HT1080 (cell line): ENCODE measurements at places on chromosomes 2 and 18.

GRCh38 chr2:100702438-100703109 is 117.4 kb upstream of the NPAS2 start:
- no peak for DNase-seq

DNA sequence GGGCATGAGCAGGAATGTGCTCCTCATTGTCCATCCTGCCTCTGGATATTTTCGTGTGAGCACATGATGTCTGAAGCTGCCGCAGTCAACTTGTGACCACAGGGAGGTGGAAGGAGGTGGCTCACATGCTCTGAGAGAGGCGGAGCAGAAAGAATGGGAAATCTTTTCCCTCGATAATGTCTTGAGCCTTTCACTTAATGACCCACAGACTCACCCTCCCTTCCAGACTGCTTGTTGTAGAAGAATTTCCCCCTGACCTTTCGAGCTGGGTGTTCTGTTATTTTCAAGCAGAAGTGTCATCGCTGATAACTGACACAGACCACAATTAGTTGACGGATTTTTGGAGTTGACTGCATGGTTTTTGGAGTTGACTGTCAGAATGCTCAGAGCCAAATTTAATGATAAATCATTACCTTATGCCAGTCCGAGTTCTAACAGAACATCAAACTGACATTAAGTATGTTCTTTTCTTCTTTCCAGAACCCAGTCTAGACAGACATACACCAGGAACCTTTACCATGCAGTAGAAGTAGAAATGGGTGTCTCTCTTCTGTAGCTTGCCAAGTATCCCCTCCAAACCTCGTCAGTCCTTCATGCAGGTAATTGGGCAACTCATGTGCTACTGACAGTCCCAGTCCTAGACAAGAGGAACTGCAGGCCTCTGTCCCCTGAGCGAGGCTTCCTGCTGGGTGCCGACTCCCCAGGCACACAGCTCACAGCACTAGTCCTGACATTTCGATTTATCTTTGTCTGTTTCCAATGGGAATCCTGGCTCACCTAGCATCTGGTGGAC is 29.4 kb upstream of the RTTN start:
- DNase-seq: no peak

GRCh38 chr18:10140461-10141282 is 226.9 kb downstream of the VAPA start:
- DNase-seq: no peak

- no peak for DNase-seq
Measured at GRCh38 chr2:101040761-101041160, 38.7 kb downstream of the RPL31 start.

- peak; percentile 57 for DNase-seq
Measured at GRCh38 chr2:3604991-3605961, 10.4 kb downstream of the COLEC11 start.

- DNase-seq: no peak
Measured at GRCh38 chr2:106037262-106037661, 156.8 kb downstream of the UXS1 start.

GRCh38 chr2:218002845-218003180 is at the start of gene TNS1:
Gene TNS1 (minus strand): TSS chr2:218002995. CDS start chr2:218002872, 123 bp downstream.
- DNase-seq: no peak

- no peak for DNase-seq
Measured at GRCh38 chr2:203341741-203342310, 13.6 kb downstream of the ABI2 start.

DNA sequence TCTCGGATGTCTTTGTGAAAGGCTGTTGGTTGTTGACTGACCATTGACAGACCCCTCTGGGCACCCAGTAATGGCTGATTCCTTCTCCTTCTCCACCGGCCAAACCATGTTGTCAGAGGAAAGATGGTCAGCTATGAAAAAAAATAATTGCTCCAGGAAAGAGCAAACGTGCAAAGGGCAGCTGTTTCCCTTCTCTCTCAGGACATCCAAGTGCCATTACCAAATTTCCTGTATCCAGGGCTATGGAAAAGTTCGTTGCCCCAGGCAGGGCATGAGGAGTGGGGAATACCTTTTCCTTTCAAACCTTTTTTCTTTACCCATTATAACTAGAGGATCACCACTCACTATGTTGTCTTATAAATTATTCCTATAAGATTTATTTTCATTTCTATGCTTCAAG is 321.5 kb upstream of the HNRNPA3 start:
- no peak for DNase-seq

DNA sequence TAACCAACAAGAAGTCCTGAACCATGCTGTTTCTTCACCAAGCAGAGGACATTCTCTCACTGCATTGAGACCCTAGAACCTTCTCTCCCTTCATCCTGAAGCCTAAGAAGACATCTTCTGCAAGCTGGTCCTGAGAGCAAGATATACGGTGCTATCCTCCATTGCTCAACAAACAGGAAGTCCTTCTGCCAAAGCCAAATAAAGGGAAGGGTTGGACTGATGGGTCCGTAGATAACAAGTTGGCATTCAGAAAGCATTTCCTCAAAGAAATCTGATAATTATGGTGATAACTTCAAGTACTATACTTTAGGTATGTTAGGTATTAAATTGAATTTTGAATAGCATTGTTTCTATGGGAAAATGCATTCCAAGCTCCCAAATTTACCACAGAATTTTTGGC is 23.3 kb downstream of the GRB14 start:
- DNase-seq: no peak

GRCh38 chr2:235799281-235799680 is 305.4 kb downstream of the AGAP1 start:
- DNase-seq: no peak

- DNase-seq: no peak
Measured at GRCh38 chr2:241467777-241468475, 40.5 kb downstream of the STK25 start.

DNA sequence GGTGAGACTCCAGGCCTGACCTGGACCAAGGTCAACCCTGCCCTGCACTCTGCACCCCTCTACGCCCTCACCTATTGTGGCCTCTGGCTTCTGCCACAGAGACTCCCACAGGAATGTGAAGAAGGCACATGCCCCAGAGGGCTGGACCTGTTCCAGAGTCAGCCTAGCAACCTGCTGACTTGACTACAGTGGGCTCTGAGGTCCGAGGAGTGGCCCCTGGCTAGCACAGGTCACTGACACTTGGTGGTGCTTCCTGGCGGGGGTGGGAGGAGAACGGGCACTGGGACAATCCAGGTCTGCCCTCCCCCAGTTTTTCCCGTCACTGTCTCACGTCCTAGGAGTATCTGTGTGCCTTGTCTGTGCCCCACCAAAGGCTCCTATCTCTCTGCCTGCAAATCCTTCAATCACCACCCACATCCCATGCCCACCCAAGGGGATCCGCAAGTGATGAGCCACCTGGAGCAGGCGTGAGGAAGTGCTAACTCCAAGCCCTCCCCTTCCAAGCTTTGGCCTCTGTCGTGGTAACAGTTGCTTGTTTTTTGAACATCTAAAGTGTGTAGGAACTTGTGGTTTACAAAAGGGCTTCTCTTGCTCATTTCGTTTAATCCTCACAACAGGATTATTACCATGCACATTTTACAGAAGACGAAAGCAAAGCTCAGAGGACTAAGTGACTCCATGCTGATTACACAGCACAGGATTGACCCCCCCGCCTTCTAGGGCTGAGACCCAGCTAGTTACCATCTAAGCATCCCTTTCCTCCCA is 86.2 kb downstream of the MCFD2 start:
- no peak for DNase-seq

DNA sequence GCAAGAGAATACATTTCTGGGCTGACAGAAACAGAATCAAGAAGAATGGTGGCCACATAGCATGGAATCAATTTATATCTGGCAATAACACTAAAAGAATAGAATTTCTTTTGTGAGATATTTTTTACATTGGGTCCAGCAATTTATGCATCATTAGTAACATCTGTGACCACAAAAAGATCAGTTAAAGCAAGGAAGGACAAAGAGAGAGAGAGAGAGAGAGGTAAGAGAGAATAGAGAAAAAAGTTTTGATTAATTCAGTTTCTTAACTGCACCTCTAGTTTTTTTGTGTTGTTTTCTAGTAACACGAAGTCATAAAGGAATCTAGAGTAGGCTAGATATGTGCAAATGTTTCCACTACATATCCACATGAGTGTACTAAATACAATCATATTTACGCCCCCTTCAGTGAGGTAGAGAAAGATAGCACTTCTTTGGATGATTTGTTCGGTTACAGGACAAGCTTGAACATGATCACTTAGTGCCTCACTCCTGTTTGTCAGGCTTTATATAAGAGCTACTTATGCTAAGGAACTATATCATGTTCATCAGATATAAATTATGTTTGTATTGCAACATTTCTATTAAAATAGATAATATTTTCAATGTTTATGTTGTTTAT is 247.4 kb upstream of the COL3A1 start:
- no peak for DNase-seq

- DNase-seq: no peak
Measured at GRCh38 chr18:76937597-76937996, 115.2 kb downstream of the ZNF236 start.

GRCh38 chr2:104240984-104241383 is 612.9 kb upstream of the POU3F3 start:
- DNase-seq: no peak

GRCh38 chr2:152036611-152037469 is 62.0 kb downstream of the CACNB4 start:
- peak; percentile 71 for DNase-seq

DNA sequence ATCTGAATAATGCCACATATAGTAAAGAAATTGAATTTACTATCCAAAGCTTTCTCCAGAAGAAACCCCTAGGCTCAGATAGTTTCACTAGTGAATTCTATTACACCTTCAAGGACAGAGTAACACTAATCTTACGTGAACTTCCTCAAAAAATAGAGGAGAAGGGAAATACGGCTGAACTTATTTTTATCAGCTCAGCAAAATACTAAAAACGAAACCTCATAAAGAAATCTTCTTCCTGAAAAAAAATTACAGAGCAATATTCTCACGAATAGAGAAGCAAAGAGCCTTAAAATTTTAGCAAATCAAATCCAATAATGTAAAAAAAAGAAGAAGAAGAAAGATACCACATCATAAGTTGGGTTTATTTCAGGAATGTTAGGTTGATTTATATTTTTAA is 14.7 kb downstream of the CAPN13 start:
- no peak for DNase-seq

- no peak for DNase-seq
Measured at GRCh38 chr2:127986548-127987079, 41.2 kb downstream of the SAP130 start.

DNA sequence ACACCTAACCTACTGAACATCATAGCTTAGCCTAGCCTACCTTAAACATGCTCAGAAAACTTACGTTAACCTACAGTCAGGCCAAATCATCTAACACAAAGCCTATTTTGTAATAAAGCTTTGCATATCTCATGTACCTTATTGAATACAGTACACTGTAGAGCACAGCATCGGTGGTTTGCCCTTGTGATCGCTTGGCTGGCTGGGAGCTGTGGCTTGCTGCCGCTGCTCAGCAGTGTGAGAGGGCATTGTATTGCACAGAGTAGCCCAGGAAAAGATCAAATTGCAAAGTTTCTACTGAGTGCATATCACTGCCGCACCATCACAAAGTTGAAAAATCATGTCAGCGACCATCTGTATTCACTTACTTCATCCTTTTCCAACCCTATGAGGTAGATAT is 62.3 kb upstream of the NCK2 start:
- no peak for DNase-seq

GRCh38 chr2:70797506-70797905 is 7.1 kb upstream of the FIGLA start:
- no peak for DNase-seq

DNA sequence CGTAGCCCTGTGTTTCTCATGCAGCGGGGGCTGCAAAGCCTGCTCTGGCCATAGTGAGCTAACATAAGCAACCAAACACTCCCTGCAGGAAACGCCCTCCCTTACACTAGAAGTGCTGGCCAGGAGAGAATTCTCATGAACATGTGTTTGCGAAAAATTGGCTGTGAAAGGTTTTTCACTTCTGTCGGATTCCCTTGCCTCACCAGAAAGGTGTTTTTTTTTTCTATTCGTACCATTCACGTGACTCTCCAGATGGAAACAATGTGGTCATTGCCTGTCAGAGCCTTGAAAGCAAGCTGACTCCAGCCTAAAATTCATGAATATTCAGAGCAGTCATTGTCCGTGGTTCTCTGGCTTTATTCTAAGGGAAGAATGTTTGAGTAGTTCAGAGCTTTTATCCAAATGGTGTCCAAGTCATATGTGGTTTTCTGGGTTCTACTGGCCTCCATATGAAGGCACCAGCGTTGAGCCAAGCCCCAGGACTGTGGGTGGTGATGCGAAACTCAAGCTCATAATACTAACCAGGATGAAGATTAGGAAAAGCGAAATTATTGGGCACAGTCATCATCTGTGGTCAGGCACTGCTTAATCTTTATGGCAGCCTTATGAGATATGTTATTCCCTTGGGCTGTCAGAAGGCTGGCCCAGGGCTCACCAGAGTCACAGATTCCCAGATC is 236.4 kb downstream of the ALPK2 start:
- no peak for DNase-seq

- DNase-seq: peak; percentile 63
Measured at GRCh38 chr18:47470941-47471340, 219.5 kb upstream of the SKOR2 start.

GRCh38 chr2:112048887-112049286 is 6.2 kb upstream of the TMEM87B start:
- peak; percentile 52 for DNase-seq

DNA sequence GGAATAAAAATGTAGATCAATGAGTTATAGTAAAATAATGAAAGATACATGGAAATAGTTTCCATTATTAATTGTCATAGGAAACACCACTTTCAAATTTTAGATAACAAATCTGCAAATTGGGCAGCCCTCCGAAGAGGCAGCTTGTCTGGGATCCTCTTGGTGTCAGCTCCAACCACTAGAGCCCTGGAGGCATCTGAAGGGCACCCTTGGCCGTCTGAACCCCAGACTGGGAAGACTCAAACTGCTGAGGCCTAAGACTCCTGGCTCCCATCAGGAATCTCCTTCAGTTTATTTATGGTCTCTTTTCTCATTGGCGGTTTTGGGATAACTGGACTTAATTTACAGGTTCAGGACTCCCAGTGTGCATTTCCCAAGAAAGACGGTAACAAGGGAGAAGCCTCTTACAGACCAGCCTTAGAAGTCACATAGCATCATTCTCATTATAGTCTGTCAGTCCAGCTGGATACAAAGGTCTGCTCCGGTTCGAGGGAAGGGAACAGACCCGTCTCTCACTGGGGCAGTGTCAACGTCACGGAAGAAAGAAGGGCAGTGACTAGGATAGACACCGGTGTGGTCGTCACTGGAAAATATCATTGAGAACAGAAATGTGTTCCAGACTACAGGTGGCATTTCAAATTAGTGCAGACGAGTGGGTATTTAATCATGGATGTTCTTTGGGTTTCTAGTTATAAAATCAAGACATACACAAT is 390.7 kb upstream of the NETO1 start:
- DNase-seq: no peak

GRCh38 chr2:182784777-182785176 is 68.7 kb downstream of the DNAJC10 start:
- DNase-seq: peak; percentile 42

DNA sequence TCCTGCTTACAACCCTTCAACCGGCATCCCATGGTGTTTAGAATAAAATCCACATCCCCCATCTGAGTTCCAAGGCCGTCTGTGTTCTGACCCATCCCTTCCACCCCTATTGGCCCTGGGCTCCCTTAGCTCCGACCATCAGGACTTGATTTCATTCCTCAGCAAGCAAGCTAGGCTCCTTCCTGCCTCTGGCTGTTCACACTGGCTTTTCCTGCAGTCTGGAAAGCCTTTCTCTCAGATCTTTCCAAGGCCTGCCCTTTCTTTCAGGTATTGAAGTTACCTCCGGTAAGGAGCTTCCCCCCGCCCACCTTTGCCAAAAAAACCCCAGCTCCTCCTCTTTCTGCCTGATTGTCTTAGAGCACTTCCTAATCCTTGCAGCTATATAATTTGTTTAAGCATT is 86.8 kb downstream of the CLIP4 start:
- DNase-seq: no peak
